ENCODE measurements at places on chromosomes 1 and 21. TPM values are rescaled to one million over a fixed set of nuclear protein-coding genes. Genes with fewer than 3 reads are reported as not detected.

- H3K4me1 ChIP-seq: no peaks in the 10 kb centered on the region
- H3K36me3 ChIP-seq: no peaks in the 10 kb centered on the region
- H3K27me3 ChIP-seq: no peaks in the 10 kb centered on the region
- DNase-seq: no peak
- no peak overlapping the region for H3K4me3 ChIP-seq
Observed at GRCh38 chr1:69673321-69673720, 105.6 kb downstream of the LRRC7 start.

DNA sequence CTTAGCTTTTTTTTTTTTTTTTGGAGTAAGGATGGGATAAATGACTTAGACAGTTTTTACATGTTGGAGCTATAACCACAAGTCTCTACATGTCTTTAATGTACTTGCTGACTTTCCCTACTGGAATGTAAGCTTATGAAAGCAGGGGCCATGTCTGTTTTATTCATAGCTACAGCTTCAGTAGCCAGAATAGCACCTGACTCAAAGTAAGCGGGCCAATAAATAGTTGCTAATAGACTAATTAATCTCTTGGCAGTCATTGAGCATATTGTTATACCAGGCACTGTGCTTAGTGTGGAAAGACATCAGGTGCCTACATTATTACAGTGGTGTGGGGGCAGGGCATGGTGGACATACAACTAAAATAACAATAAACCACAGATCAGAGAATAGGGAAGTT, 84.4 kb upstream of the HOOK1 start:
- H3K4me1 ChIP-seq: peaks cover 16% of the 10 kb centered on the region
- H3K27ac ChIP-seq: peak overlapping the region; percentile 54
- no peak overlapping the region for H3K4me3 ChIP-seq
- H3K36me3 ChIP-seq: no peaks in the 10 kb centered on the region
- no peaks in the 10 kb centered on the region for H3K27me3 ChIP-seq
- no peak for DNase-seq

- no peak overlapping the region for H3K4me3 ChIP-seq
- peaks cover 22% of the 10 kb centered on the region for H3K27me3 ChIP-seq
Observed at GRCh38 chr1:25621876-25622275, 5.3 kb downstream of the MAN1C1 start.

DNA sequence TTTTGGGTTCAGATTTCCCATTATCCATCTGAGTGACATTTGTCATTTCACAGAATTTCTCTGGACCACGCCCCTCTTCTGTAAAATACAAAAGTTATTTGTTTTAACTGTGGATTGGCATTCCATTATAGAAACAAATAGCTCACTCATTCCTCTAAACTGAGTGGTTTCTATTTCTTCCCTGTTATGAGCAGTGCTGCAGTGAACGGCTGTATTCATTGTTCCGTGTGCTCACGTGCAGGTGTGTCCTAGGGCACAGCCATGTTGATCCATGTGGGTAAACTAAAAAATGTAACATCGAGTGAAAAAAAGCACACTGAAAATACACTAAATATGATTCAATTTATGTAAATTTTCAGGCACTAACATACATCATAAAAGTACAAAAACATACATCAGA, 27.0 kb upstream of the IL12RB2 start:
- H3K36me3 ChIP-seq: no peaks in the 10 kb centered on the region
- peaks cover 13% of the 10 kb centered on the region for H3K4me1 ChIP-seq
- peak overlapping the region; percentile 19 for H3K27ac ChIP-seq
- DNase-seq: no peak
- no peaks in the 10 kb centered on the region for H3K27me3 ChIP-seq
- no peak overlapping the region for H3K4me3 ChIP-seq

GRCh38 chr1:244112041-244112440, 61.0 kb downstream of the ZBTB18 start:
- no peak for DNase-seq
- no peak overlapping the region for H3K27ac ChIP-seq
- H3K27me3 ChIP-seq: no peaks in the 10 kb centered on the region
- no peaks in the 10 kb centered on the region for H3K36me3 ChIP-seq
- H3K4me1 ChIP-seq: no peaks in the 10 kb centered on the region
- no peak overlapping the region for H3K4me3 ChIP-seq

DNA sequence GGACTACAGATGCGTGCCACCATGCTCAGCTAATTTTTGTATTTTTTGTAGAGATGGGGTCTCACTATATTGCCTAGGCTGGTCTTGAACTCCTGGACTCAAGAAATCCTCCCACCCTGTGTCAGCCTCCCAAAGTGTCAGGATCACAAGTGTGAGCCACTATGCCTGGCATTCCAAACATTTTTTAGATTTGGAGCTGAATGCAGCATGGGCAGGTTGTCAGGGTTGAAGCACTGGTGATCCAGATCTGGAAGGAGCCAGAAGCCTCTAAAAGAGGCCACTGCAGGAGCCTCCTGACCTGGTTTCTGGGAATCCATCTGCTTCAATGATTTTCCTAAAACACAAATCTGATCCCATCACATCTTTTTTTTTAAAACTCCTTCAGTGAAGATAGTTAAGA, 1.8 kb upstream of the CTPS1 start:
- no peak overlapping the region for H3K27ac ChIP-seq
- no peak for DNase-seq
- no peaks in the 10 kb centered on the region for H3K27me3 ChIP-seq
- H3K4me1 ChIP-seq: peaks cover 21% of the 10 kb centered on the region

- H3K27ac ChIP-seq: no peak overlapping the region
- H3K4me1 ChIP-seq: peaks cover 4% of the 10 kb centered on the region
- no peaks in the 10 kb centered on the region for H3K36me3 ChIP-seq
- H3K27me3 ChIP-seq: no peaks in the 10 kb centered on the region
- no peak for DNase-seq
Observed at GRCh38 chr1:53075761-53076163, 13.7 kb downstream of the PODN start.

GRCh38 chr1:25837262-25837875, 17.6 kb downstream of the MTFR1L start:
- no peak overlapping the region for H3K27ac ChIP-seq
- no peaks in the 10 kb centered on the region for H3K27me3 ChIP-seq
- DNase-seq: peak; percentile 44
- H3K36me3 ChIP-seq: peaks cover 25% of the 10 kb centered on the region
- no peak overlapping the region for H3K4me3 ChIP-seq
- H3K4me1 ChIP-seq: peaks cover 7% of the 10 kb centered on the region

DNA sequence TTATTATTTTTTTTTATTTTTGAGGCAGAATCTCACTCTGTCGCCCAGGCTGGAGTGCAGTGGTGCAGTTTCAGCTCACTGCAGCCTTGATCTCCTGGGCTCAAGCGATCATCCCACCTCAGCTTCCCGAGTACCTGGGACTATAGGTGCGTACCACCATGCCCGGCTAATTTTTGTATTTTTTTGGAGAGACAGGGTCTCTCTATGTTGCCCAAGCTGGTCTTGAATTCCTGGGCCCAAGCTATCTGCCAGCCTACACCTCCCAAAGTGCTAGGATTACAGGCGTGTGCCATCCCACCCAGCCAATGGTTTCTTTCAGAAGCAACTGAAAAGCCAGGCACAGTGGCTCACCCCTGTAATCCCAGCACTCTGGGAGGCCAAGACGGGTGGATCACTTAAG, 2.3 kb downstream of the KRTCAP2 start:
- peaks cover 19% of the 10 kb centered on the region for H3K4me1 ChIP-seq
- peaks cover 23% of the 10 kb centered on the region for H3K27me3 ChIP-seq
- H3K36me3 ChIP-seq: peaks cover 19% of the 10 kb centered on the region
- DNase-seq: no peak
- H3K27ac ChIP-seq: no peak overlapping the region
- no peak overlapping the region for H3K4me3 ChIP-seq

- H3K4me3 ChIP-seq: no peak overlapping the region
- no peak overlapping the region for H3K27ac ChIP-seq
- H3K27me3 ChIP-seq: no peaks in the 10 kb centered on the region
- H3K36me3 ChIP-seq: no peaks in the 10 kb centered on the region
Observed at GRCh38 chr1:184114818-184115398, 63.4 kb downstream of the TSEN15 start.

- no peak for DNase-seq
- no peak overlapping the region for H3K27ac ChIP-seq
- peaks cover 69% of the 10 kb centered on the region for H3K36me3 ChIP-seq
- H3K4me1 ChIP-seq: peaks cover 24% of the 10 kb centered on the region
- no peak overlapping the region for H3K4me3 ChIP-seq
- no peaks in the 10 kb centered on the region for H3K27me3 ChIP-seq
Observed at GRCh38 chr1:26743426-26744059, 44.2 kb upstream of the PIGV start.

GRCh38 chr21:25760061-25760460, 25.3 kb downstream of the GABPA start:
- no peak overlapping the region for H3K4me3 ChIP-seq
- no peaks in the 10 kb centered on the region for H3K27me3 ChIP-seq
- no peak for DNase-seq
- H3K4me1 ChIP-seq: no peaks in the 10 kb centered on the region
- H3K27ac ChIP-seq: no peak overlapping the region

GRCh38 chr1:153358691-153358975, 979 bp downstream of the S100A9 start:
- H3K4me1 ChIP-seq: peaks cover 46% of the 10 kb centered on the region
- no peaks in the 10 kb centered on the region for H3K36me3 ChIP-seq

GRCh38 chr1:211091867-211092266, 42.1 kb downstream of the KCNH1 start:
- no peaks in the 10 kb centered on the region for H3K36me3 ChIP-seq
- H3K27me3 ChIP-seq: no peaks in the 10 kb centered on the region
- no peak overlapping the region for H3K27ac ChIP-seq
- no peak for DNase-seq
- no peak overlapping the region for H3K4me3 ChIP-seq

DNA sequence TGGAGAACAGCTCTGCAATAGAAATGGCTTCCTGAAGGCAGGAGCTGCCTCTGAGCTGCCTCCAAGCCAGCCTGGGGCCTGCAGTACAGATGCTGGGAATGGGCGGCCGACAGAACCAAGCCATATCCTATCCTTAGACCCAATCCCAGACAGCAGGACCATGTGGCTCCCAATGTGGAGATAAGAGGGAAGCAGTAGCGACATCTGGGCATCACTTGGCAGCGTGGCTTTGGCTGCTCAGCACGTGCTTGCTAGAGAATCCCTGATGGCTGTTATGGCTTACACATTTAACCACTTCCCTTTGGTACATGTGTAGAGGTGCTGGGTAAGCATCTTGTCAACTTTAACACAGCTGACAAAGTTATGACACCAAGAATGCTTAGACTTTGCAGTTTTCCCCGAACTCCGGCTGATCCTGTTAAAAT, 87.7 kb downstream of the MAN1C1 start:
- no peaks in the 10 kb centered on the region for H3K27me3 ChIP-seq
- peaks cover 7% of the 10 kb centered on the region for H3K4me1 ChIP-seq
- no peak overlapping the region for H3K4me3 ChIP-seq

DNA sequence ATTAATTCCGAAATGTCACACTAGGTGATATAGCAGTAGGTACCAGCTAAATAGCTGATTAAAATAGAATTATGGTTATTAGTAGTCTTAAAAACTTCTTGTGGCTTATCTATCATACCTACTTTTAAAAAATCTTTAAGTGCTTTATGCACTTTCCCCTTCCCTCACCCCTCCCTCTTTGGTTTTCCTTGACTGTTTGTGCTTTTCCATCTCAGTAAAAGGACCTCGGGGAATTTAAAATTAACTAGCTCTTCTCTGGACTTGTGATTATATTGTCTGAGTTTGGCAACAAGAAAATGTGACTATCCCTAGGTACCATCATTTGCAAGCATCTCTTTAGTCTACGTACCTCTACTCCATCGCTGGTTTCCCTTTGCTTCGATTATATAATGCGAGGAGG, 11.2 kb downstream of the COX20 start:
- H3K4me1 ChIP-seq: peaks cover 15% of the 10 kb centered on the region
- no peak overlapping the region for H3K27ac ChIP-seq
- H3K27me3 ChIP-seq: no peaks in the 10 kb centered on the region
- H3K4me3 ChIP-seq: no peak overlapping the region
- DNase-seq: no peak
- H3K36me3 ChIP-seq: peaks cover 63% of the 10 kb centered on the region

DNA sequence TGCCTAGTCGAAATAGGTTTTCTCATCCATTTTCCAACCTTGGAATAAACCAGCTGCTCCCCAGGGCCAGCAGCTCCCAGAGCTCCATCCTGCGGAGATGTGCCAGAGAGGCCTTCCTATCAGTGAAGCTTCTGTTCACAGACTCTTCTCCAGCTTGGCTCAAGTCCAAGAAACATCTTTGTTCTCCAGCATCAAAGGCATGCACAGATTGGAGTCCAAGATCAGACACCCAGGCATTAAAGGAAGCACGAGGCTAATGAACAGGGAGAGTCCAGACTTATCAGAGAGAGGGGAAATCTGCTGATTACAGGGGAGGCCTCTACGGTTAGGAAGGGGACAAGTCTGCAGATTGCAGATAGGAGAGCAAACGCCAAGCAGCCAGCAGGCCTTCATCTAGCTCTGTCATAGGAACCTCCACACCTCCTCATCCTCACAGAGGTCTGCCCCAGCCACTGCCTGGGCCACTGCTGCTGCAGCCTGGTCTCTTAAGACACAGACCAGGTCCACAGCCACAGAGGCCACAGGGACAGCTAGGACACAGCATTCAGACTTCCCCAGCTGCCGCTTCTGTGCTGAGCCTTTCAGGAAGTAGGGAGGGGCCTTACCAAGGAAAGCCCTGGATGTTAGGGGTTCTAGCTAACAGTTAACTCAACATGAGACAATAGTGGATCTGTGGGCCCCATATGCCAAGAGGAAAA, 3.4 kb downstream of the PRR9 start:
- no peak overlapping the region for H3K27ac ChIP-seq
- H3K4me1 ChIP-seq: peaks cover 4% of the 10 kb centered on the region
- no peaks in the 10 kb centered on the region for H3K36me3 ChIP-seq
- no peak overlapping the region for H3K4me3 ChIP-seq
- H3K27me3 ChIP-seq: peaks cover 7% of the 10 kb centered on the region
- peak; percentile 43 for DNase-seq

DNA sequence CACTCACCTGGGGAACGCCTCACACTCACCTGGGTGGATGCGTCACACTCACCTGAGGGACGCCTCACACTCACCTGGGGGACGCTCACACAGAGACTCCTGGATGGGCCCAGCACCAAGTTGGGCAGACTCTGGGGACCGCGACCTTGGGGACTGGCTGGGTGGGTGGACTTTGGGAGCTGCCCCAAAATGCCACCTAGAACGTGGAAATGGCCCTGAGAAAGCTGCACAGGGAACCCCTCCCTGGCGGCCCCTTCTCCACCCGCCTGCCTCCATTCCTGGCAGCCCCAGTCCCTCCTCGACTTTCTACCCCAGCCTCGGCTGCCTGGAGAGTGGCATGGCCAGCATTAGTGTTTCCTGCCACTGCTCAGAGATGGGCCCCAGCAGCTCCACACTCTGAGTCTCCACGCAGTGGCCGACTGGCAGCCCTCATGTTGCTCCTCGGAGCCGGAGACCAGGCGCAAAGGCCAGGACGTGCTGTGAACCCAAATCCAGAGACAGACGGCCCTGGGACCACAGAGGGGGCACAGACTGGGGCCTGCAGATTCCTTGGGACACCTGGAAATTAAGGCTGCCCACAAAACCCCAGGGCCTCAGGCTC, 46.5 kb upstream of the ACTRT2 start:
- DNase-seq: no peak
- no peaks in the 10 kb centered on the region for H3K27me3 ChIP-seq
- H3K27ac ChIP-seq: no peak overlapping the region
- H3K36me3 ChIP-seq: no peaks in the 10 kb centered on the region

TTC22 gene
- polyA plus RNA-seq: 28.2 TPM

CIART gene
- 3.4 TPM for polyA plus RNA-seq

CFHR1 gene
- 0.16 TPM for polyA plus RNA-seq

HSD11B1 gene
- 0.31 TPM for polyA plus RNA-seq

APCS gene
- 0.06 TPM for polyA plus RNA-seq

PCBP3 gene
- 7.4 TPM for polyA plus RNA-seq

Measured in large intestine (tissue), 12 donors.